ENCODE measurements at places on chromosomes 11 and 22.
A peak's percentile ranks its signal among the peaks of the same experiment; 100 is the strongest.

- DNase-seq: no peak
Measured at GRCh38 chr11:56751480-56751879, 3.0 kb upstream of the OR9G4 start.

DNA sequence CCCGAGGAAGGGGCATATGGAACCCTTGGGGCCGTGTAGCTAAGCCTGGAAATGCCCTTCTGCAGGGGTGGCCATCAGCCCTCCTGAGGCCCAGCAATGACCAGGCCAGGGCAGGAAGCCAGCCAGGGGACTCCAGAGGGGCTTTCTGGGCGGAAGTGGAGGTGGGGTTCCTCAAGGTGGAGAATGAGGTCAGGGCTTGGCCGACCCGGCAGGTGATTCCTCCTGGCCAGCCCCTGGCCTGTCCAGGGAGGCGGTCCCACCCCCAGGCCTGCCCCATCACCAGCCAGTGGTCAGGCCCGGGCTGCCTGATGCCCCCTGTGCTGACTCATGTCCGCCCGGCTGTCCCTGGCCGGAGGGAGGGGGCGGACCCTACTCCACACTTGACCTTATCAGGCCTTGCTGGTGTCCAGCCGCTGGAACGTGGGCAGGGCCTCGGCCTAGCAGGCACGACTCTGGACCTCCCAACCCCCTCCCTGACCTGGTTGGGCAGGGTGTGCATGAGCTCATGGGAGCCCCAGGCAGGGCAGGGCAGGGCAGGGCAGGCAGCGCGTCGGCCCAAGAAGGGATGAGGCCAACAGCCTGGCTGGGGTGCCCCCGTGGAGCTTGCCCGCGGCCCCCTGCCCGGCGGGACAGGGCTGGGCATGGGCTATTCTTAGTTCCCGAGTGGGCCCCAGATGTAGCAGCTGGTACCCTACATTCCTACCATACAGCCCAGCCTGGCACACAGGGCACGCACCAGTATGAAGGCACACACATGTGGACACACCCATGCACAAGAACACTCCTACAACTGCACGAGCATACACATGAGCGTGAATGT, 35.9 kb downstream of the RPL3 start:
- DNase-seq: peak; percentile 88

- DNase-seq: no peak
Measured at GRCh38 chr11:94533206-94533605, 10.5 kb upstream of the FUT4 start.

DNA sequence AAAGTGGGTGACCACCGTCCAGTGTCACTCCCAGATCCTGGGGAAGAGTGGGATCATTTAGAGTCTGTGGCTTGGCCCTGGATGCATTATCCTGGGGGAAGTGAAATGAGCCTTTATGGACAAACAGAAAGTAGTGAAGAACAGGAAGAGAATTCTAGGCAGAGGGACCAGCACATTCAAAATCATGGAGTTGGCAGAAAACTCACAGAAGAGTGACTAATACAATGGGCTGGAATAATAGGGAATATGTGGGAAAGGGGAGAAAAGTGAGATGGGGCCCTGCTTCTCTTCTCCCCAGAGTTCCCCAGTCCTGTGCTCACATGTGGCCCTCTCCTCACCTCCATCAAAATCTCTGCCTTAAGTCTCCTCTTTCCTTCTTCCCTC, 84.3 kb downstream of the CCDC81 start:
- DNase-seq: no peak

- DNase-seq: no peak
Measured at GRCh38 chr11:100892886-100893285, 205.8 kb downstream of the ARHGAP42 start.

DNA sequence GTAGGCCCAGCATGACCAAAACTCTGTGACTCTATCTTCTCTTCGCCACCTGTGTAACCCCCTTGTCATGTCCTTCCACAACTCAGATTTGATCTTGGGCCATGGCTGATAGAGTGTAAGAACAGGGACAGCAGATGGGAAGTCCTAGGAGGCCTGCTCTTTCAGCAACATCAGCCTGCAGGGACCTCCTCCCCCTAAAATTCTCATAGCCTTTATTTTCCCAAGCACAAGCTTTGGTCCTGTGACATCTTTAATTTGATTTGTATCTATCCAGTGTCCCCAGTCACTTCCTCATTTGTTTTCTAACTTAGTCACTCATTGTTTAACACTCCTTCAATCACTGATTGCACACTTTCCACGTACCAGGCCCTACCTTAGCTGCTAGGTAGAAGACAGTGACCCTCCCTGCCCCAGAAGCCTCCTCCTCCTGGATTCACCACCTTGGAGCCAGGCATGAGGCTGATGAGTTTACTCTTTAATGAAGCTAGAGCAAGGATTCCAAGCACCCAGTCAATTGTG, 5.3 kb downstream of the UBQLN3 start:
- no peak for DNase-seq

- DNase-seq: peak; percentile 38
Measured at GRCh38 chr22:37290737-37291136, 8.4 kb downstream of the CYTH4 start.

DNA sequence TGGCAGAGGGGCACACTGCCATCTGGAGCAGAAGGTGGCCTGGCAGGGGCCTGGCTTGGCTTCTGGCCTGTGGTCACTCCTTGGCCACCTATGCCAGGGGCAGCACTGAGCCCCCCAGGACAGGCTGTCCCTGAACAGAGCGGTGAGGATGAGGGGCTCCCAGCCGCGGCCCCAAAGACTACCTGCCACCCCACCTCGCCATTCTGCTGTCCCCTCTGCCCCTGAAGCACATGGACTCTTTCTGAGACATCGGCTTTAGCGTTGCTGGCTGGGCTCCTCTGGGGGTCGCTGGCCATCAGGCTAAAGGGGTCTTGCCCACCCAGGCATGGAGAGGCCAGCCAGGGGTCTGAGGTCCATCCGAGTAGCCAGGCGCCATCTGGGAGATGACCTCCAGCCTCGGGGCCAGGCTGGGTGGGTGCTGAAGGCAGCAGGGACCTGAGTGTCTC, 87.8 kb downstream of the WNT7B start:
- no peak for DNase-seq

GRCh38 chr11:23202611-23203010, 342.3 kb upstream of the CCDC179 start:
- no peak for DNase-seq

DNA sequence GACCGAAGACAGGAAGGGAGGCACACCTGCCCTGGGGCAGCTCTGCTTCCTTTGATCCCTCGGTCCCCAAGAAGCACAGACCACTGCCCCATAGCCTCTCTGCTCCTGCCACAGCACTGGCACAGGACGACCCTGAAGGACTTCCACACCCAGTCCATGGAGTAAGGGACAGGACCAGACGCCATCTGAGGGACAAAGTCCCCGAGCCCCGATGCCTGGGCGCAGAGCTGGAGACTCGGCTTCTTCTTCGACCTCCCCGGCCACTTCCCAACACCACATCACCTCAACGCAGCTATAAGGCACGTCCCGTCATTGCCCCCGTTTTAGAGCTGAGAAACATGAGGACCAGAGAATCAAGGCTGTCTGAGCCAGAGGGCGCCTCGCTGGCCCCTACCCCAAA, 310.5 kb downstream of the BRD1 start:
- no peak for DNase-seq

Data from amniotic epithelial cell (primary cell).